WTC11 (cell line): ENCODE measurements at places on chromosomes 12 and 14. TPM values are rescaled to one million over a fixed set of nuclear protein-coding genes. Genes with fewer than 3 reads are reported as not detected.

DNA sequence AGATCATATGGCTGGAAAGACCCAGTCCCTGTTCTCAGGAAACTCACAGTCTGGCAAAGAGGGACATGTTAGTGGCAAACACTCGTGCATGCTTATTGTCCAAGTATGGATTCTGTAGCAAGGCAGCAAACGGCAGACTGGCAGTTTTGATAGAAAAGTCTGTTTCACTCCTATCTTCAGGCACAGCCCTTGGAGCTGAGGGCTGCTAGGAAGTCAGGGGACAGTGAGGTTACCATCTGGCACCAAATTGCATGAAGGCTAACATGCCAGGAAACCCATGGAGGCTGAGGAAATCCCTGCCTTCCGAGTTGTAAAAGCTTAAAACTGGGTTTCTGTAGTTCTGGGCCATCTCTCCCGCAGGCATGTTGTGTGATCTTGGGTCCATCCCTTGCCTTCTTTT is 32.9 kb downstream of the CALM1 start:
- H3K4me3 ChIP-seq: no peak overlapping the region
- H3K27ac ChIP-seq: no peak overlapping the region
- no peaks in the 10 kb centered on the region; the same call in 1 of the 2 replicates for H3K27me3 ChIP-seq
- DNase-seq: no peak

- H3K4me3 ChIP-seq: no peak overlapping the region
- H3K36me3 ChIP-seq: no peaks in the 10 kb centered on the region
- H3K27ac ChIP-seq: peak overlapping the region; percentile 11; the same call in 1 of the 2 replicates
Observed at GRCh38 chr14:34081576-34082136, 130.8 kb upstream of the EGLN3 start.

DNA sequence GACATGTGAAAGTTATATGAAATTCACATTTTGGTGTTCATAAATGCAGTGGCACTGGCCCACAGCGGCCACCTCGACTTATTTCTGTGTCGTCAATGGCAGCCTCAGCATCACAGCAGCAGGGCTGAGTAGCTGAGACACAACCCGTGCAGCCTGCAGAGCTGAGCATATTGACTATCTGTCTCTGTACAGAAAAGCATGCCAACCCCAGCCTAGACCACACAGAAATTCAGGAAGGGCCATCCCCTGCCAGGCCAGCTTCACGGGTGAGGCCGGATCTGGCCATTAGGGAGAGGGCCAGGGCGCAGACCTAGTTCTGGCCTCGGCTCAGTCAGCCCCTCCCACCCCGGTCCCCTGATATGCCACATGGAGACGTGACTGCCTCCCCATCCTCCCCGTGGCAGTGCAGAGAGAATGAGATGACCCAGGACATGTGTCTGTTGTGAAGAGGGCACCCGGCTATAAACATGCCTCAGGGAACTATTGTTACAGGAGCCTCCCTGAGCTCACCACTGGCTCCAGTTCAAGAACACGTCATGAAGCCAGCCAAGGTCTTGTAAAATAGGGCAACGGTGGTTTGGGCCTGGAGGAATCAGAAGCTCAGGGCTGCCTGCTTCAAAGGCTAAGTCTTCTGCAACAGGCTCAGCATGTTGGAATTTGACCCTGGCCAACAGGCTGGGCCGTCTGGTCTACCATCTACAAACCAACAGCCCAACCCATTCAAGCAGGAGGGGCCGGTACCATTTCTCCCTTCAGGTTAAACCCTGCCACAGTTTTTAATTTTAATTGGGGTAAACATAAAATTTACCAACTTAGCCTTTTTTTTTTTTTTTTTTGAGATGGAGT is 25.5 kb downstream of the SCARB1 start:
- 0 out of 2 replicates have a peak, but pooled peaks cover 3% of the 10 kb centered on the region for H3K36me3 ChIP-seq
- peaks cover 45% of the 10 kb centered on the region for H3K4me1 ChIP-seq
- H3K27ac ChIP-seq: peak overlapping the region; percentile 57
- H3K27me3 ChIP-seq: no peaks in the 10 kb centered on the region
- H3K4me3 ChIP-seq: no peak overlapping the region

DNA sequence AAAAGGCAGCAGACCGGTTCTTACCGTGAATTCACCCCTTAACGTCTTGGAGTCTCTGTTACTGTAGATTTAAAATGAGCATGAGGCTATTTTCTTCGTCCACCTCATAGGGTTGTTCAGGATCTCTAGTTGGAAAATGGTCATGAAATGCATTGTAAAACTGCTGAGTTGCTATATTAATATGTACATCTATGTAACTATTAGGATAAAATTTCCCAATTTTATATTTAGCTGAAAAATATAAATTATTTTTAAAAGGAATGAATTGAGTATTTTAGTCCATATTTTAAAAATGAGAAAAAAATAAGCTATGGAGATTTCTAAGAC is 272.7 kb downstream of the ALG10B start:
- no peak for DNase-seq
- no peaks in the 10 kb centered on the region for H3K36me3 ChIP-seq
- no peaks in the 10 kb centered on the region for H3K27me3 ChIP-seq
- 0 out of 2 replicates have a peak, but pooled peaks cover 4% of the 10 kb centered on the region for H3K4me1 ChIP-seq
- H3K4me3 ChIP-seq: no peak overlapping the region
- no peak overlapping the region for H3K27ac ChIP-seq

DNA sequence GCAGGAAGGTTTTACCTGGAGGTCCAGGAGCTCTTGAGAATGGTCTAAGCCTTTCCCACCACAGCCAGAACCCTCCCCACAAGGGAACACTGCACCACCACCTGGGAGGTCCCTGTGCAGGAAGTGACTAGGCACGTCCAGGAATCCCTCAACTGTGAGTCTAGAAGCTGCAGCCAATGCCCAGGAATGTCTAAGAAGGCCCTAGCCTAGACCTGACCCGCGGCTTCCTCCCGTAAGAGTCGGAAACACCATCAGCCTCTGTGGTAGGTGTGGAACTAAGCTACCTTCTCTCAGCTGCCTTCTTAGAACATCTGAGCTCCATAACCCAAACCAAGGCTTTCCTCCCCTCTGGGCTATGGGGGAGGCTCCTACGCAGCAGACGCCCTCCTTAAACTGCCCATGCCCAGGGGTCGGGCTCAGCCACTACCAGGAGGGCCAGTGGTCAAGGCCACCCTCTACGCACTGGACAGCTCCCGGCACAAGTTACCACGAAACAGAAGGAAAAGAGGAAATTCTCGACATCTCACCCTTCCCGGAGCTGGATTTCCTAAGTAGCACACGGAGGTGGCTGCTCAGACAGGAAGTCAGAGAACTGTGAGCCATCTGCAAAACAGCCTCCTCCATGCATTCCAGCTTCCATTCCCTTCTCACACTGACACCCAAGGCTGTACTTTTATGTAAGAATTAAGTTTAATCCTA is 25.5 kb downstream of the ZFYVE21 start:
- no peak for DNase-seq
- no peaks in the 10 kb centered on the region for H3K27me3 ChIP-seq
- H3K27ac ChIP-seq: peak overlapping the region; percentile 57; the same call in 1 of the 2 replicates
- peaks cover 8% of the 10 kb centered on the region for H3K36me3 ChIP-seq
- no peak overlapping the region for H3K4me3 ChIP-seq
- H3K4me1 ChIP-seq: peaks cover 11% of the 10 kb centered on the region

DNA sequence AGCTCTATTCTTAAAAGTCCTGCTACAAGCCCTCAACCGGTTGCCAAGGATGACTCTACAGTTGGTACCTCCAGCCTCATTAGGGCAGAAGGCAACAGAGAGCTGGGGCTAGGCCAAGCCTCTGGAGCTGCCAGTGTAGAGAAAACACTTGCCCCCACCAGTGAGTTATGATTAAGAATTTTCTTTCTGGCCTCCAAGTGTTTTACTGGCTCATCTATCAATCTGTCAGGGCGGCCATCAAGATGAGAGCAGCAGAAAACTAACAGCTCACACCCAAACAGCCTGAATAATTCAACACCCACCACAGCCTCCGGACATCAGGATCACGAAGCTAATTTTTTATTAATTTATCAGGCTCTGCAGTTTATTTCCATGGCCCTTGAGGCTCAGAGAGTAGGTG is 40.7 kb upstream of the CMKLR1 start:
- H3K4me3 ChIP-seq: no peak overlapping the region
- H3K27ac ChIP-seq: no peak overlapping the region
- H3K27me3 ChIP-seq: no peaks in the 10 kb centered on the region; the same call in 1 of the 2 replicates

DNA sequence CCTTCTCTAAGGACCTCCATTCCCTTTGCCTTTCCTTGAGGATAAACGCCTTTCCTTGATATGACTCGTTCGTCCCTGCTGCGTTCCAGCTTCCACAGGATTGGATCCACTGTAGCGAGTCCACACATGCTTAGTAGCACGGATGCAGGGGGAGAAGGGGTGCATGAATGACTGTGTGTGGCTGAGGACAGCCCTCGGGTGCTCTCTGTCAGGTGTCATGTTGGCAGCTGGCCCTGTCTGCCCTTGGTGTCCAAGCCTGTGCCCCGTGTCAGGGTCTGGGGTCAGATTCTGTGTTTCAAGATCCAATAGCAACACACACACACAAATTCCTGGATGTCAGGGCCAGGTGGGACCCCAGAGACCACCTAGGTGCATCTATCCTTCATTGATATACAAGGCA is 17.5 kb upstream of the KRT80 start:
- no peaks in the 10 kb centered on the region for H3K27me3 ChIP-seq
- DNase-seq: no peak
- no peak overlapping the region for H3K27ac ChIP-seq
- H3K4me1 ChIP-seq: peaks cover 13% of the 10 kb centered on the region

GRCh38 chr14:56975521-56975920 is 165.2 kb upstream of the OTX2 start:
- no peak for DNase-seq
- no peaks in the 10 kb centered on the region for H3K36me3 ChIP-seq
- peaks cover 20% of the 10 kb centered on the region for H3K4me1 ChIP-seq
- H3K27me3 ChIP-seq: peaks cover 3% of the 10 kb centered on the region; the same call in 1 of the 2 replicates

- H3K27ac ChIP-seq: no peak overlapping the region
- no peak overlapping the region for H3K4me3 ChIP-seq
- H3K4me1 ChIP-seq: no peaks in the 10 kb centered on the region
- no peaks in the 10 kb centered on the region for H3K27me3 ChIP-seq
Observed at GRCh38 chr14:101862177-101862576, 100.7 kb downstream of the PPP2R5C start.

LGMN gene
- total RNA-seq: 55.7 to 68.0 TPM (median 66.1 TPM) in 3 replicates

ADSS1 gene
- total RNA-seq: 10.0 to 13.3 TPM (median 12.0 TPM) in 3 replicates

DBX2 gene
- total RNA-seq: 0.27 to 0.35 TPM (median 0.27 TPM) in 3 replicates

C12orf56 gene
- 2.5 to 5.3 TPM (median 4.1 TPM) in 3 replicates for total RNA-seq

GLIPR1L2 gene
- total RNA-seq: 0.30 to 0.32 TPM in 2 of 3 replicates, not detected in the other
